ENCODE measurements at places on chromosomes 12 and 14. TPM values are rescaled to one million over a fixed set of nuclear protein-coding genes. Genes with fewer than 3 reads are reported as not detected.

Gene CIT
- 20.8 TPM for total RNA-seq

Gene KIF5A
- total RNA-seq: 314 TPM

DNA sequence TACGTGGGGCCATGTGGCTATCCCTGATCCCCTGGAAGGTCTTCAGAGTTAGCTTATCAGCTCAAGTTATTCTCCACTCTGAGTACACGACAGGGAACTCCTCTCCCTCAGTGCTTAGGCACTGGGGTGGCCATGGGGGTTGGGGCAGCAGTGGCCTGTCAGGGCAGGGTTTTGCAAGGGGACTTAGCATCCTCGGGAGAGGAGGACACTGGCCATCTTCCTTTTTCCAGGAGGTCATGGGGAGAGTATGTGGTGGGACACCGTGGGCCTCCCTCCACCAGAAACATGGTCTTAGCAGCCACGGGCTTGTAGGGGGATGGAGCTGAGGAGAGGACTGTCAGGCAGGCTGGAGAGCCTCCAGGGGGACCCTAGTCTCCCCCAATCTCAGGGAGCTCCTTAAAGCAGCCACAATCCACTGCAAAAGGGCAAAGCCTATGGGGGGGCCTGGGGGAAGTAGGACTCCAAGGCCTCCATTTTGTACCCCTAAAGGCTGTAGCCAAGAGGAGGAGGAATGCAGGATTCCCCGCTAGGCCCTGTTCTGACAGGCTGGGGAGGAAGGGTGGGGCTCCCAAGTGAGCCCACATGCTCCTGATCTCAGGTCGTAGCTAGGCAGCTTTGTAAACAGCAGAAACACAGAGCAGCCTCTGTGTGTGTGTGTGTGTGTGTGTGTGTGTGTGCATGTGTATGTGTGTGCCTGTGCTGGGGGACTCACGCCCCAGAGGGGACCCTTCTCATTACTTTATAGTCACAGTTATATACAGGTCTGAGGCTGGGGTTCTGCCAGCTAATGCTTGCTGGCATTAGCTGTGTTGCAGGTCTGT, 36.6 kb downstream of the KRT80 start:
- no peak for DNase-seq

Gene GNPTAB
- total RNA-seq: 20.6 TPM

GRCh38 chr12:23528316-23528715, 421.2 kb downstream of the SOX5 start:
- no peak for DNase-seq

Gene IAPP
- total RNA-seq: not detected

DNA sequence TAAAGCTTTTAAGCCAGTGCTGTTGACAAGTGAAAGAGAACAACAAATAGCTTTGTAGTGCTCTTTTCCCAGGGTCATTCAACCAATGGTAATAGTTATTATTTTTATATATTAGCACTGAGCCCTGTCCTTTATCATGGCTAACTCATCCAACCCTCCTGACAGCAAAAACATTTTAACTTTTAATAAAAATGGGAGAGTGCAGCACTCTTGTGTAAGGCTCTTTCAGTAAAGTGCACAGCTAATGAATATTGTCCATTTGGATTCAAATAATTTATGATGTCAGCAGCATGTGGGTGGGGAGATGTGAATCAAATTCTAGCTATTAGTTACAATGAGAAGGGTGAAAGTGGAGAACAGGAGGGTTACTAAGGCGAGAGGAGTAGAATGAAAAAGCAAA, 185.7 kb downstream of the SOX5 start:
- DNase-seq: no peak

- DNase-seq: no peak
These were observed 176.6 kb downstream of the TTC7B start for GRCh38 chr14:90639641-90640040.

DNA sequence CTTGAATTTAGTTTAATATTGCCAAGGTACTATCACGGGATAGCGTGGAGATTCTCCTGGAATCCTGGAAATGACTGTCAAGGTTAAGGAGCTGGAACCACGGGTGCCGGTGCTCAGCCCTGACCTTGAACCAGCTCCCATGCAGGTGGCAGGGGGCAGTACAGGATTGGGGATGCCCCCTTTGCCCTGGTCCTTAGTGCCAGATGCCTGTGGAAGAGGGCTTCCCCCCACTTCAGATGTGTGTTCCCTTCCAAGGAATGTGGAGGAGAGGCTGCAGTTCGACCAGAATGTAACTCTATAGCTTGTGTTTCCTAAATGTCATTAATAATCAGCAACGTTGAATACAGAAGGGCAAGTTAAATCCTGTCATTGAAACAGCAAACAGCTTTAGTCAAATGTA, 258.9 kb downstream of the VRK1 start:
- no peak for DNase-seq

Gene HOXC12
- total RNA-seq: not detected

Gene PMEL
- total RNA-seq: 851 TPM

DNA sequence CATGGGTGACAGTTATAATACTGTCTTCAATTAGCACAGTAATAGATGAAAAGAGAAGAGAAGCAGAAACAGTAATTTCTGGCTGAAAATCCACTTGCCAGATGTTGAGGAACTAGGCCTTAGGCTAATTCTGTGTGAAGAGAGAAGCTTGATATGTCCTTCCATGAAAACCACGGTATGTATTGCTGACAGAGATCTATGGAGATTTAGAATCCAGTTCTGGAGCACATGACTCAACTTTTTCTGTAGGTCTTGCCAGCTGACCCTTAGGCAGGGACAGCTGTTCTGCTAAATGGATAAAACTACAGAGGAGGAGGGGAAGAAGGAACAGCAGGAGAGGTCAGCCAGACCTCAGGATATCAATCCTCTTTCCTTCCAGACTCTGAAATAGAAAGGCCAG, 211.5 kb downstream of the PRKD1 start:
- no peak for DNase-seq

Gene RFX4
- not detected for total RNA-seq

DNA sequence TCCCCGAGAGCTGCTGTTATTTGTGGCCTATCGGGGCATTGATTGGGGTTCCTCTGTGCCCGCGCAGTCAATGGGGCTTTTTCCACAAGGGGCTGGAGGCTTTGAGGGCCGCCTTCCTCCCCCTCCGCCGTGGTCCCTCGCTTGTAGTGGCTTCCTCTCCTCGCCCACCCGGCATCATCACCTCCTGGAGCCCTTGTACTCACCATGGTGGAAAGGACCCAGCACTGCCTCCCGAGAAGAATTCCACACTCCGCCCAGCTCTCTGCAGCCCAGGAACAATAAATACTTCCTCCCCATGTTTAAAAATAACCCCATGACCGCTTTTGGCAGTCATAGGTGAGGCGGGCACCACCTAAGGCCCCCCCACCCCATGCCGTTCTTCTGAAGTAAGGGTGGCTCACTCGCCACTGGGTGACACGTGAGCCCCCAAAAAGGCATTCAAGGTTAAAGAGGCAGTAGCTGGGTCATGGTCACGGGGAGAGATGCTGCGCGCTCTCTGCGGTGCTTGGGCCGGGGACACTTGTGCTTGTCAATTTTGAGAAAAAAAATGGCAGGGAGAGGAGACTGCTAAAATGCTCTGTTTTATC, at the start of gene MYL2:
Gene MYL2, minus strand, starts transcription at position 256 of the 587 bp plus-strand sequence. Its CDS starts 50 bp downstream, at position 206.
- no peak for DNase-seq

DNA sequence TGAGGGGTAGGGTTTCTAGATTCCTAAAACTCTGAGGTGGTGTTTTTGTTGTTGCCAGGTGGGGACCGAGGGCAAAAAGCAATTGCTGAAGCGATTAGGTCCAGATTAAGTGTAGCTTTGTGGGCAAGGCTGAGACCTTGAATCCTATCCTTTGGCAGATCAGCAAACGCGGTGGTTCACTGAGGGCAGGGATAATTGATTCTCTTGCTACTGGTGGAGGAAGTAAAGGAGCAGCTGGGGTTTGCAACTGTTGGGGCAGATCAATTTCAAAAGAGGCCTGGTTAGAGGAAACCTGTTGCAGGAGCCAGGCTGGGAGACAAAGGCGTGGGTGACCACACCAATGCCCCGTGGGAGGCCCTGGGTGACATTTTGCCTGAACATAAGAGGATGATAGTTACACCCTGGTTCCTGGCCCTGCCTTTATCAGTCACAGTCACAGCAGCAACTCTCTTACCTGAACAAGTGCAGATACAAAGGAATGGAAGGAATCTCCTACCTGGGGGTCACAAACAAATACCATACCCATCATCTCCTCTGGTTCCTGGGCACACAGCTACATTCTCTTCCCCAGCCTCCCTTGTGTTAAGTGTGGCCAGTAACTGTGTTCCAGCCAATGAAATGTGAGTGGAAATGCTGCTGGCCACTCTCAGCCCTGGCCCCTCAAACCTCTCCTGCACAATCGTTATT, 43.3 kb upstream of the RASSF3 start:
- DNase-seq: peak; percentile 19

GRCh38 chr12:2877953-2878732, 1.1 kb downstream of the RHNO1 start:
- no peak for DNase-seq

- no peak for DNase-seq
These were observed 48.8 kb upstream of the KRR1 start for GRCh38 chr12:75560167-75560566.

GRCh38 chr14:25411781-25412757, 362.1 kb upstream of the STXBP6 start:
- peak; percentile 69 for DNase-seq

Gene KLRK1
- not detected for total RNA-seq

Gene WNT1
- not detected for total RNA-seq

Gene CRIP1
- total RNA-seq: 49.3 TPM

GRCh38 chr12:116717466-116718437, 20.1 kb downstream of the SPRING1 start:
- no peak for DNase-seq

Gene P2RX2
- 4.1 TPM for total RNA-seq

Gene CMA1
- not detected for total RNA-seq

GRCh38 chr12:26790645-26790994, 42.4 kb downstream of the ITPR2 start:
- no peak for DNase-seq
